ENCODE measurements at places on chromosomes 4 and X.

- no peak for DNase-seq
Measured at GRCh38 chr4:136246876-136247275, 1285.4 kb downstream of the PCDH18 start.

GRCh38 chr4:165095291-165095690, 17.4 kb downstream of the TMEM192 start:
- no peak for DNase-seq

DNA sequence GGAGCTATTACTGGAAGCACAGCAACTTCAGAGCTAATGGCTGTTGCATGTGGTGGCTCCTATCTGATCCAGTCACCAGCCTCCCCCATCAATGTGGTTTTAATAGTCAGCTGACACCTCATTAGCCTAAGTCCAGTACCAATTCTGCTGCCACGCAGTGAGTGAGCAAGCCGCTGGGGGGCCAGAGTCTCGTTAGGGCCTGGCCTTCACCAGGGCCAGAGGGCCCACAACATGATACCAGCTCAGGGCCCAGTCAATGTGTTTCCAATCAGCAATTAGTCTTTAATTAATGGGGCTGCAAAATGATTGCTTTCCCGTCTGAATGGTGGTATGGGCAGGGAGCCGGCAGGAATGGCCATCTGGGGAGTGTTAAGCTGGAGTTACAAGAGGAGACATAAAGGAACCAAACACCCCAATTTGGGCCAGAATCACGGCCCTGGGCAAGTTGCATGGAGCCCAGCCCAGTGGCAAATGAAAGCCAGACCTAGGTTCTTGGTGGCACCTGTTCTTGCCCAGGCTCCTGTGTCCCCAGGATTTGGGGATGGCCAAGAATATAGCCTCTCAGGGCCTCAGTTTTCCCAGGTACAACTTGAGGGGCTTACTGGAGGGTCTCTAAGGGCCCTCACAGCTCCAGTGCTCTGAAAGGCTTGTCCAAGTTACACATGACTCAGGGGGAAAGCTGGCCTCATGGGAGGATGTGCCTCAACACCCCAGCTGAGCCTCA, 119.2 kb downstream of the EFNB1 start:
- no peak for DNase-seq

DNA sequence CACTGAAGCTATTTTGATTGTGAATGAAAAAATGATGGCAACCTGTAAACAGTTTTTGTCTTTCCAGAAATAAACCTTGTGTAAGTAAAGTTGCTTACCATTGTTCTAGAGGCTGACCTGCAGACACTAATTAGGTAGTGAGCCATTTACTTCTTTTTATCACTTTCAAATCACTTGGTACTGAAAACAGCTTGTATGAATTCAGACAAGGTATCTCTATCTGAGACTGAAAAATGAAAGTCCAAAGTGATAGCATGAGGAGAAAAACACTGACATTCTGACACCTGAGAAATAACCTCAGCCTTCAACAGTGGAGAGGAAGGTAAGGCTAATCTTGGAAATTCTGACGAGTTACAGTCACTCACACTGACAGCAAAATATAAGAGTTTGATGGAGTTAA, 238.8 kb downstream of the GPC3 start:
- no peak for DNase-seq

GRCh38 chrX:153449368-153450113, 3.7 kb upstream of the TREX2 start:
- DNase-seq = no peak

DNA sequence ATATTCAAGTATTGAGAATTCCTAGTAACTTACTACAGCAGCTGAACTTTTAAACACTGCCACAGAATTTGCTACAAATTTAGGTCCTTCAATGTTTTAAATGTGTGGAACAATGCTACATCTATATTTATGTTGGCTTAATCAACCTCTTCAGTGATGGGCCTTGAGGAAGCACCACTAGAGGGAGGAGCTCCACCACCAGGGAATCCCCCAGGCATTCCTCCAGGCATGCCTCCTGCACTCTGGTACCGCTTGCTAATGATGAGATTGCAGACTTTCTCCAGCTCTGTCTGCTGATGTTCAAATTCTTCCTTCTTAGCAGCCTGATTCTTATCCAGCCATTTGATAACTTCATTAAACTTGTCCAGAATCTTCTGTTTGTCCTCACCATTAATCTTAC, 190.8 kb downstream of the HTR2C start:
- no peak for DNase-seq

- DNase-seq = no peak
Measured at GRCh38 chr4:21226637-21227538, 526.6 kb downstream of the PACRGL start.

- DNase-seq = no peak
Measured at GRCh38 chr4:112509243-112510141, 6.5 kb downstream of the NEUROG2 start.

DNA sequence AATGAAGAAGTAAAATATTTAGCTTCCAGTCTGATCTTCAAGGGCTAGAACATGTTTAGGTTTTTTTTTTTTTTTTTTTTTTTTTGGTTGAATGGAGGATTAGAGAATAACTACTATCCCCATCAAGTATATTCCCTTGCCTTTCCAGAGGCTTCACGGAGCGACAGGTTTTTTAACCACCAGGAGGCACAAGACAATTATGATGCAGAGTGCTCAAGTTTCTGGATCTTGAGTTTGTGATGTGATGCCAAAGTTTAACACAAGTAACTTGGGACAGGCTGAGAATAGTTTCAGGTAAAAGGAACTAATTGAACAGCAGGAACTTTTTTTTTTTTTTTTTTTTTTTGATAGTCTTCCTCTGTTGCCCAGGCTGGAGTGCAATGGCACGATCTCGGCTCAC, 30.3 kb downstream of the CCNI start:
- no peak for DNase-seq

GRCh38 chr4:48815483-48815882, 15.4 kb upstream of the OCIAD1 start:
- no peak for DNase-seq

DNA sequence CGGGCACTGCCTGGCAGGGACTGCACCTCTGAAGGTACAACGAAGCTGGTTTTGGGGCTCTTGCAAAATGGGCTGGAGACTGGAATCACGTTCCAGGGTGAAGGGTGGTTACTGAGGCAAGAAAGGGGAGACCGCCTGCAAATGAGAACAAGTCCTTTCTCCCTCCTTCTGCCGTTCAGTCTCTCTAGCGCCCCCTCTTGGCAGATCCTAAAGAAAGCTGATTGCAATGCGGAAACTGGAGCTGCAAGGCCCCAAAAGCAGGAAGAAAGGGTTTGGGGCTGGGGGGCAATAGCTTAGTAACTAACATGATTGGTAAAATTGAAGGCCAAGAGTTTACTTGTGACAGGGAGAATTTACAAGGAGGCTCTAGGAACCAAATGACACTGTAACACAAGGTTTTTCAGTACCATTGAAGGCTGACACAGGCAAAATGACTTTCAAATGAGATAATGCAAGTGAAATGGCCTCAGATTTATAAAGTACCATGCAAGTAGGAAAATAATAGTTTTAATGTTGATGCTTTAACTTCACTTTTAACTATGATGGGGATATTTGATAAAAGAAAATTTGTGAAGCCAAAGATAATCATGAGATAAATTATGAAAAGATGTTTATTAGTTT, 222.7 kb upstream of the HAND2 start:
- no peak for DNase-seq

DNA sequence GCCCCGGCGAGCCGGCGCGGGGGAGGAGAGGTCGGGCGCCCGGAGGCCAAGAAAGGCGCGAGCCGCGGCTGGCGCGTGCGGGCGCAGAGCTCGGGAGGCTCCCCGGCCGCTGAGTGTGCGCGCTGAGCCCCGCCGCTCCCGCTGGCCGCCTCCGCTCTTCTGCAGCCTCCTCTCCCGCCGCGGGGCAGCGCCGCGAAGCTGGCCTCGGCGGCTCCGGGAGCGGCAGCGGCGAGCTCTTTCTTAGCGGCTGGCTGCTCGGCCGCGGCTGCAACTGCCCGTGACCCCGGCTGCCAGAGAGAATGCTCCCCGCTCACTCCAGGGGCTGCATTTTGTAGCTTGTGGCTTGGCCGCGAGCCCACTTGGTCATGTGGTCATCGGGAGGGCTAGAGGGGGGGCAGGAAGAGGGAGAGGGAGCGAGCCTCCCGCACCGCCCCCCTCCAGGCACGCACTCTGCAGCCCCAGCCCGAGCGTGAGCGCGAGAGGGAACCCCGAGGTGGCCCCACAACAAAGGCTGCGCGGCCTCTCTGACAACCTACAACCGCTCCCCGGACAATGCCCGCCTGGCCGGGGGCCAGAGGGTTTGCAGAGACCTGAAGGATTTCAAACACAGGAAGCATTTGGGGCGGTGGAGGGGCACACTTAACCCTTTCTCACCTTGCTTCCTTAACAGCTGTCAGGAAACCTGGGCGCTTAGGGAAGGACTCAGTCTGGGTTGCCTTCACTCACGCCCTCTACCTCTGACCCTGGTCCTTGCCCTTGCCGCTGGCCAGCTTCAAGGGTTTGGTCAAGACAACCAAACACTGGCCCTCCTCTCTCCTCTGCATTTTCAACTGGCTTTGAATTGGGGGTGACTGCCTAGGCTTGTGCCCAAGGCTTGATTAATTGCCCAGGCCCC, at the start of gene APLN:
APLN (minus strand) TSS at position 305 of the 895 bp plus-strand sequence. CDS start 326 bp downstream, outside the sequence.
- DNase-seq = no peak

DNA sequence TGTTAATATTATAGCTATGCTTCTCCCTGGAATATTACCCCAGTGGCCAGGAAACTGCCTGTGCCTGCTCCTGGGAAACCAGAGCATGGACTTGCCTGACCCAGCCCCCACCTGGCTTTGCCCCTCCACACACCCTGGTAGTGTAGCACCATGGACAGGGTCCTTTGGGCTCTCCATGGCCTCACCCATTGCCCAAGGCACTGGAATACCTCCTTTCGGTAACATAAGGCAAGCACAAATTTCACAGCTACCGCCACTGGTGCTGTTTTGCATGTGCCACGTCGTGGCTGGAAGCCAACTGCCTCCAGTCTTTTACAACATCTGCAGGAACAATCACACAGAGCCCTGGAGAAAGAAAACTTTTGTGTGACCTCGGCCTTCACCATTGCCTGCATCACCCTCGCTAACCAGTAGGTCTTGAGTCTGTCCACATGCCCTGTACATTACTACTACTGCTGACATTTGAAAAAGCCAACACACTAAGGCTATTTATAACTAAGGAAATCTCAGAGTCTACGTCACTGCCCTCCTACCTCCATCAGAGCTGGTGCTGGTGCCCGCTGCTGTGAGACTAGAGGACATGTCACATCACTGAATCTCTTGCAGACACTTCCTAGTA, 47.7 kb downstream of the HPGD start:
- no peak for DNase-seq

- no peak for DNase-seq
Measured at GRCh38 chr4:74063859-74064258, 25.4 kb upstream of the CXCL3 start.

GRCh38 chr4:38343608-38344007, 320.4 kb upstream of the KLF3 start:
- DNase-seq = no peak

All from cerebellar nuclear complex (tissue), 1 donor.